ENCODE measurements at places on chromosomes 1 and 21. TPM values are rescaled to one million over a fixed set of nuclear protein-coding genes. Genes with fewer than 3 reads are reported as not detected.

MCL1 gene
- total RNA-seq: 165 TPM

GNAI3 gene
- total RNA-seq: 14.6 TPM

G0S2 gene
- 0.74 TPM for total RNA-seq

SEMA4A gene
- 10.3 TPM for total RNA-seq

HLX gene
- total RNA-seq: not detected

PTPRU gene
- total RNA-seq: 24.6 TPM

OR2L5 gene
- total RNA-seq: not detected

RUNX3 gene
- 1.3 TPM for total RNA-seq

PLA2G2A gene
- not detected for total RNA-seq

SLAMF8 gene
- total RNA-seq: not detected

ANGPTL3 gene
- 0.04 TPM for total RNA-seq

SMIM11 gene
- total RNA-seq: 0.85 TPM

CD1B gene
- not detected for total RNA-seq

CLCN6 gene
- 22.9 TPM for total RNA-seq

AMPD1 gene
- total RNA-seq: 0.10 TPM

C1QC gene
- total RNA-seq: not detected

BARHL2 gene
- not detected for total RNA-seq

KRTAP11-1 gene
- total RNA-seq: not detected

FUBP1 gene
- total RNA-seq: 230 TPM

VAV3 gene
- total RNA-seq: 7.6 TPM

MYOG gene
- not detected for total RNA-seq

HSPB7 gene
- not detected for total RNA-seq

NDUFS2 gene
- 278 TPM for total RNA-seq

PLA2G2C gene
- 0.04 TPM for total RNA-seq

PLA2G4A gene
- 1.1 TPM for total RNA-seq

LCE1F gene
- not detected for total RNA-seq

HES3 gene
- total RNA-seq: 38.8 TPM

S100A5 gene
- total RNA-seq: not detected

RFX5 gene
- 73.1 TPM for total RNA-seq

PRAMEF1 gene
- total RNA-seq: not detected

SYCP1 gene
- not detected for total RNA-seq

TDRD5 gene
- 0.28 TPM for total RNA-seq

ATP5PB gene
- total RNA-seq: 763 TPM

TRAPPC3 gene
- 97.3 TPM for total RNA-seq

GNG4 gene
- 31.6 TPM for total RNA-seq

EPHA10 gene
- total RNA-seq: 0.15 TPM
